Stimulated activated naive CD8-positive, alpha-beta T cell treated with anti-CD3 and anti-CD28 coated beads, Interleukin-15, amount 100 ng/mL, for 72 hours (primary cell): ENCODE measurements at places on chromosomes 7 and 10.

DNA sequence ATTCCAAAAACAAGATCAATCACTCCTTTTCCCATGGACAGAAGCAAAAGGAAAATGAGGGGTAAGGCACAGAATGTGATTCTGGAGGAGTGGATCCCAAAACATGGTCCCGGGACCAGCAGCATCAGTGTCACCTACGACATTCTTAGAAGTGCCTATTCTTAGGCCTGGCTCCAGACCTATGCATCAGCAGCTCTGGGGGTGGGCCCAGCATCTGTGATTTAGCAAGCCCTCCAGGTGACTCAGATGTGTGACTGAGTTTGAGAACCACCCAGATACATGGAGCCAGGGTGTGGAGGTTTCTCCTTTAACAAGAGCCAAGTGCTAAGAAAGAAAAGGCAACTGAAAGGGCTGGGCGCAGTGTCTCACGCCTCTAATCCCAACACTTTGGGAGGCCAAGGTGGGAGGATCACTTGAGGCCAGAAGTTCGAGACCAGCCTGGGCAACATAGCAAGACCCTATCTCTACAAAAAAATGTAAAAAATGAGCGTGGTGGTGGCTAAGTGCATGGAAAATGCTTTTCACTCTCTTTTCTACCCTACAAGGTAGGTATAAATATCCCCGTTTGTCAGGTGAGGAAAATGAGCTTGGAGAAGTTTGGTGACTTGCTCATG lies 17.1 kb upstream of the ARPC1A start:
- DNase-seq = no peak

- DNase-seq = no peak
These were observed 19.7 kb downstream of the FAM24A start for GRCh38 chr10:122930140-122930539.

DNA sequence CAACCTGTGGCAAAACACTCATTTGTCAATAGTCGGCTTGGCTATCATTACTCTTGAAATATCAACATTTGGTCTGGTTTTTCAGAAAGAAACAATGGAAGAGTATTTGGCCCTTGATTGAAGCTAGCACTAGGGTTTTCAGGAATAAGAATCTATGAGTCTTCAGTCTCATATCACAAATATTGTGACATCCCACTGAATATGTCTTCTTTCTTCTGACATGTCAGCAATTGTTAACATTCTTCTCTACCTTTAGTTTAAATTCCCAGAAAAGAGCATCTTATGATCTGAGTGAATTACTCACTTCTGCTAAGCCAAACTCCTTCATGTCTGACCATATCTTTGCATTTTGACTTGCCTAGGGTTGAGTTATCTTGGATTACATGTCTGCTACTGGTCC lies 435.2 kb upstream of the SEMA3D start:
- DNase-seq = no peak

DNA sequence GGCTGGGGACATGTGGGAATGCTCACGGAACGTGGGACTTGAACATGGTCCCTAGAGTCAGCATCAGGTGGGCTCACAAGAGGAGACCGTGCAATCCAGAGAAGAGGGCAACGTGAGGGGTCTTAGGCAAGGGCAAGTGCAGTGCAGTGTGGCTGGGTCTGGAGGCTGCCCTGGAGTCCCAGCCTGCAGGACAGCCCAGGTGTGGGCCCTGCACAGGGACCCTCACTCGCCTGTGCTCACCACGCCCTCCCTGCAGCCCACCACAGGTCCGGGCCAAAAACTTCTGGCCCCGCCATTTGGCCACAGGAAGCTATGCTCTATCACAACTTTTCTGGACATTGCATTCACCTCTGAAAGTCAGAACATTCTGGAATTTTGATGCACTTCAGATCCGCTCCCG lies 133.5 kb downstream of the PAXIP1 start:
- DNase-seq = no peak

DNA sequence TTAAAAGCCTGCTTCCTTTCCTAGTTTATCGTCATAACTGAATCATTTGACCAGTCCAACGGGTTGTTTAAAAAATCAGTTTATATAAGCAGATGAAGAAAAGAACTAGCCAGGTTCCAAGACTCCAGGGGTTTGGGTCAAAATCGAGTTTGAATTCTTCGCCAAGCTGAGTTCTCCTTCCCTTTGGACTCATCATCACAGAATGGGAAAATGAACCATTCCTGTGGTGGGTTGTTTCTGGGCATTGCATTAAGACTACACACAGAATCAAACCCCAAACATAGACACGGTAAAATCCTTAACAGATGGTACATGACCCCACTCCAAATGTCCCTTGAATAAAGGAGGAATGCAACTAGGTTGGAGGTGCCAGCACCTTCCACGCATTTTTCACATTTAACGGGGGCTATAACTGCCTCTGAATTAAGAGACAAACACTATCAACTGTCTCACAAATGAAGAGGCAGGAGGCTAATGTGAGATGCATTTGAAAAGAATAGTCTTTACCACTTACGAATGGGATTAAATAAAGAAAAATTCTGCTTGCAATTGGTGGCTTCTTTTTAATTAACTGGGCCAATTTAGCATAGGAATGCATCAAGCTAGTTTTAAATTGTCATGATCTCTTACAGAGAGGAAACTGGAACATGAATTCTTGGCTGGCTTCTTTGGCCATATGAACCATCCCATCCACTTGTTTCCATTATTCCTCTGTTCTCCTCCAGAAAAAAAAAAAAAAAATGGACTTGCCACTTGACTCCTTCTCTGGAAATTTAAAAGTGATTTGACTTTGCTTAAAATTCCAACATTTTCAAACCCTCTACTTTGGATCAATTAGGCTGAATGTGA lies 61.1 kb downstream of the CHST15 start:
- DNase-seq = no peak

DNA sequence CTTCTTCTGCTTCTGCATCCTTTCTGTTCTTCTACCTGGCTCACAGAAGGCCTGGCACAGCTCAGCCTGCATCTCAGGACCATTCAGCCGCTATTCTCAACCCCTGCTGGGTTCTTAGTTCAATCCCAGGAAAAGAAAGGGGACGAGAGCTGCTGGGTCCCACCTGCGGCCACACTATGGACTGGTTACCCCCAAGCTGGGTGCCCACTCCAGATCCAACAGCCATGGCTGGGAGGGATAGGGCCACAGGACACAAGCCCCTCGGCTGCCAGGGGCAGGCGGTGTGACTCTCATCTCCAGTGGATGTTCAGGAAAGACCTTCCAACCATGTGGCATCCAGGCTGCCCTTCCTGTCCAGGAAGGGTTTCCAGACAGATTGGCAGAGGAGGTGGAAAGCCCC lies 97.6 kb upstream of the NMT2 start:
- DNase-seq = no peak

- DNase-seq = no peak
These were observed 76.3 kb downstream of the FOXI2 start for GRCh38 chr10:127813290-127813689.

GRCh38 chr7:99380823-99381663 lies 6.5 kb downstream of the ARPC1B start:
- peak; percentile 81 for DNase-seq

GRCh38 chr10:24603333-24603732 lies 120.4 kb downstream of the ARHGAP21 start:
- DNase-seq = peak; percentile 15

DNA sequence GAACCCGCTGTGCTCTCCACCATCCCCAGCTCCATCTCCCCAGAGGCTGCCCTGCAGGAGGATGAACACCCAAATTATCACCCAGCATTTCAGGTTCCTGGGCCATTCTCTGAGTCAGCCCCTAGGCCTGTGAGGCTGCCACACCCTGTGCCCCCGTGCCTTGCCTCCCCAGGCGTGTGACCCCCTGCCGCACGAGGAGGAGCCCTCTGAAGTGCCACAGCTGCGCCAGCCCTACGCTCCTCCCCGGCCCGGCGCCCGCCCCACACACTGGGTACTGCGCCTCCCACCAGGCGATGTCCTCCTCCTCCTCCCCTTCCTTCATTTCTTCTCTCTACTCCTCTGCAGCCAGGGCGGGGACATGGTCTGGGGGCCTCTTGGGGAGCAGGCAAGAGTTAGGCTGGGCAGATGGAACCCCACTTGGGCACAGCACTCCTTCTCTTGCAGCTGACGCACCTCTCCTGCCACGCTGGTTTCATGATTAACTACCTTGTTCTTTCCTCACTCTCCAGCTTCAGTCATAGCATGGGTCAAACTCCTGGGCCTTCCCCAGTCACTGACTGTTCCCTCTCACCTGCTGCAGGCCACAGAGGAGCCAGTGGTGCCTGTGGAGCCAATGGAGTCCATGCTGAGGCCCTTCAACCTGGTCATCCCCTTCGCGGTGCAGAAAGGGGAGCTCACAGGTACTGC lies 12.7 kb upstream of the ATP6V1F start:
- no peak for DNase-seq

DNA sequence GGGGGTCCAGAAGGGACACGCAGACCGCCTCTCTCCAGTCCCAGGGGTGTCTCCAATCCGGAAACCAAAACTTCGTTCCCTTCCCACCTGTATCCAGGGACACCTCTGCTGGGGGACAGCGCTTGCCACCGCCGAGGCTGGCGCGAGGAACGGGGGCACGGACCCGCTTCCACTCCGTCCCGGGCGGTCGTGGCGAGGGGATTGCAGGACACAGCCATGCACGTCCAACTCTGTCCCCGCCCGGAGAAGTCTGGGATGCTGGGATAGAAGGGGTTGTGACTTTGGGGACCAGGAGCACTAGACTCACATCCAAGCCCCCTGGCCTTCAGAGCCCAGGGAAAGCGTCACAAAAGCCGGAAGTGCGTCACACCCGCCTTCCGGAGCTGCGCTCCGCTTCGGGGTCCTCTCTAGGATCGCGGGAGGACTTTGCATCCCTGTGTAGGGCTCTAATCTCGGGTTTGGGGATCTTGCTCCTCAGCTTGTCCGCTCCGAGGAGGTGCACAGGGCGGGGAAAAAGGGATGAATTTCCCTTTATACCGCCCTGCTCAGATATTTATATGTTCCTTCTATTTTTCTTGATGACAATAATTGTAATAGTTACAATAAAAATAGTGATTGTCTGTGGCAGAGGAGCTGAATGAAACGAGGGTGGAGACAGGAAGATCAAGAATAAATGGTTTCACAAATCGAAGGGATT lies at the start of gene FAM200A:
TSS of gene FAM200A (minus strand) at position 348 of the 697 bp plus-strand sequence. CDS start 3,707 bp downstream, outside the sequence.
- DNase-seq = peak; percentile 81

- no peak for DNase-seq
These were observed 122.2 kb upstream of the LRGUK start for GRCh38 chr7:134004829-134005505.

- DNase-seq = no peak
These were observed 97.7 kb upstream of the TCF7L2 start for GRCh38 chr10:112852306-112852705.

DNA sequence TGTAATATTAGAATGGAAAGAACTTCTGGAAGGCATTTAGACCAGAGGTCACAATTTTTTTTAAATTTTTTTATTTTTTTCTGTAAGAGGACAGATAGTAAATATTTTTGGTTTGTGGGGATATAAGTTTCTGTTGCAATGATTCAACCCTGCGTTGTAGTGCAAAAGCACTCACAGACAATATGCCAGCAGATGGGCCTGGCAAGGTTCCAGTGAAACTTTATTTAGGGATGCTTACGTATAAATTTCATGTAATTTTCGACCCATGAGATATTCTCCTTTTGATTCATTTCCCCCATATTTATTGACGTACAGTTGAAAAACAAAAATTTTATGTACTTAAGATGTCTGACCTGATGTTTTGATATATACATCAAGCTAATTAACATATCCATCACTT lies 72.8 kb upstream of the NMT2 start:
- DNase-seq = no peak

DNA sequence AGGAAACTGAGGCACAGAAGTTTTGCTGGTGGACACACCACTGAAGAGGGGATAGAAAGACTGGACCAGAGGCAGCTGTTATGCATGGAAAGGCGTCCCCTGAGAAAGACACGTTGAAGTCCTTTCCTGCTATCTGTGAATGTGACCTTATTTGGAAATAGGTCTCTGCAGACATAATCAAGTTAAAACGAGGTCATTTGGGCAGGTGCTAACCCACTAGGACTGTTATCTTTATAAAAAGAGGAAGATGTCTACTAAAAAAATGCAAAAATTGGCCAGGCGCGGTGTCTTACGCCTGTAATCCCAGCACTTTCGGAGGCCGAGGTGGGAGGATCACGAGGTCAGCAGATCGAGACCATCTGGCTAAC lies 31.6 kb downstream of the ELMO1 start:
- no peak for DNase-seq
